GDM1 (cell line): ENCODE measurements at places on chromosomes 12 and 14.

DNA sequence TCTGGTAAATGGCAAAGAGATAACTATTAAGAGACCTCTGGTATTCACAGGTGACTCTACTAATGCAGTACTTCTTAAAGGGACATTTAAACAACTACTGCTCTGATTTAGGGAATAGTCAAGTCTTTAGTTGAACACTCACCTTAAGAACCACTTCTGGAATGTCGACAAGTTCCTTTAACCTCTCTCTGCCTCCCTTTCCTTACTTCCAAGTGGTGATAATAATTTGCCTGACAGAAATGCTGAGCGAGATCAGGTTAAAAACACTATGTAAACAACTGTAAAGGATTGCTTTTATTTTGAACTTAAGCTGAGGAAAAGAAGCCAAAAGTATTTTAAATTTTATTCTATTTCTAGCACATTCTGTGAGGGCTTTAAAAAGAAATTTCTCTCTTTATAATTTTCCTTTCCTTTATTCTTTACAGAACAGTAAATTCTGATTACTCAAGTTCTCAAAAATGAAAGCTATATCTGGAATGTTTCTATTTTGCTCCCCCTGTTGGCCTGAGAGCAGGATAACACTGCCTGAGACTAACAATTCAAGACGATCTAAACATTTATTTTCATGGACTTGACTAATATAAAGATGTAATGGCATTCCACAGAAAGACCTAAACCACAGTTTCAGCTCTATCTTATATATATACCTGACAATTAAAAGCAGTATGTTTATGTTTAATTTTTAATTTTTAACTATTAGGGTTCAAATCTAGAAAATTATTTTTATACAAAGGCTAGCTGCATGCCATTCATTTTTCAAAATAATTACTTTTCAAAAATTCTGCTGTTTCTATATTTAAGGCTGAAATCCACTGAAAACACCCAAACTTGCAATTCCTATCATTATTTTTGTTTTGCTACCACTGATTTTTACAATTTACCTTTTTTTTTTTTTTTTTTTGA lies 29.2 kb downstream of the ZCCHC8 start:
- peak; percentile 18 for DNase-seq

- DNase-seq = no peak
Observed at GRCh38 chr14:52602131-52602530, 49.5 kb downstream of the GPR137C start.

DNA sequence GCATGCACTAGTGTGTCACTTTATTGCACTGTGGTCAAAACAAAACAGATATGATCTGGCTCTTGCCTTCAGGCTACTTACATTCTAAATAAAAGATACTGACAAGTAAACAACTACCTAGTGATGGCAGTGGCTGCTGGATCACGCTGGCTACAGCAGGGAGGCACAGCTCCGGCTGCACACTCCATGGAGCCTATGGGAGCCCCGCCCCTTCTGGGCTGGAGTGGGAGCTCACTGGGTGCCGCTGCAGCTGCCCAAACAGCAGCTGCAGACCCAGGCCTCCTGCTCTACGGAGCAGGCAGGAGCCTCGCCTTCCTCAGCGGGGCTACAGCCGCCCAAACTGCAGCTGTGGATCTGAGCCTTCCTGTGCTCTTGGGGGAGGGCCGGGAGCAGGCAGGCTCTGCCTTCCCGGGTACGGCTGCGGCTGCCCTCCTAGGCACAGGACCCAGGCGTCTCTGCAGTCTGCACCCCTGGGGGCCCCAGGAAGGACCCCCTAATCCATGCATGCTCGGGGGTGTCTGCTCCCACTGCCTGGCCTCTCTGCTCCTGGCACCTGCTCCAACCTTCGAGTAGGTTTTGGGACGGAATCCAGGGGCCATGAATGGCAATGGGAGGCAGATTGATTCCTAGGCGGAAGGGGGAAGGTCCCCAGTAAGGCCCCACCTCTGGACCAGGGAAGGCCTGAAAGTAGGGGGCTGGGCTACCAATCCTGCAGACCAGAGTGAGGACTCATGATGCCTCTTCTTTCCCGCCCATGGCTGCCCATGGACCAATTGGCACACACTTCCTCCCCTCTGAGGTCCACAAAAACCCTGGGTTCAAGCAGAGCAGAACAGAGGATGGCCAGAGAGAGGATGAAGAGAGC lies 253.1 kb downstream of the ANO6 start:
- no peak for DNase-seq

- DNase-seq = no peak
Observed at GRCh38 chr14:30252783-30253674, 305.9 kb upstream of the G2E3 start.

GRCh38 chr12:57693317-57693658 lies 644 bp upstream of the OS9 start:
- DNase-seq = no peak

- no peak for DNase-seq
Observed at GRCh38 chr14:77339407-77339806, 18.6 kb downstream of the GSTZ1 start.
